Activated T-helper 2 cell treated with anti-CD3 and anti-CD28 coated beads, Interferon-gamma antibody, Interleukin-2, Interleukin-4, amounts not matched to agents 10 μg/mL and 5 μg/mL and 100 μg/mL, durations not matched to agents 14 hours and 24 hours and 36 hours (primary cell): ENCODE measurements at places on chromosomes 2 and 18. TPM values are rescaled to one million over a fixed set of nuclear protein-coding genes. Genes with fewer than 3 reads are reported as not detected.

DNA sequence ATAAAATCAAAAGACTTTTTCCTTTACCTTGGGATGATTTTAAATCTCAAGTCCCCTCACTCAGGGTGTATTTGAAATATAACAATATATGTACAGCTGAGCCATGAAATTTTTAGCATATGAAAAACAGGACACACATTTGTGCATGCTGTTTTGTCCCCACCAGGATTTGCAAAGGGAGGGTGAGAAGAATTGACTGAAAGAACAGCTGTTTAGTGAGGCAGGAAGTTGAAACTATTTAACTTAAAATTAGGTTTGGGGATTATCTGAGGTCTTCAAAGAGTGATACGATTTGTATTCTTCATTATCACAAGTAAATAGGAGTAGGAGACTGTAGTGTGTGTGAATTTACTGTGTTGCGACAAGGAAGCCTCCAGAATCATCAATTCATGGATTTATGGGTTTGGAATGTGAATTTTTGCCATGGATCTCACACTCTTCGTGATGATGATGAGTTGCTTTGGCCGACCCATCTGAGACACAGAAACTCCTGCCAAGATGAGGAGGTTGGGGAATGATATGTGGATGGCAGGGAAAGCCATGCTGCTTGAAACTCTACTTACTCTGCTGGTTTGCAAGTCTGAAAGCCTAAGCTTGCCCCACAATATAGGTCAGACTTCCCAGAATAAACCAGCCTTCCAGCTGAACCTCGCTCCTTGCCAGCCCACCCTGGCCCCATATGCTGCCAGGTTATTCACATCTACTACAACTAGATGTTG is 31.0 kb upstream of the SPATS2L start:
- no peak for DNase-seq

DNA sequence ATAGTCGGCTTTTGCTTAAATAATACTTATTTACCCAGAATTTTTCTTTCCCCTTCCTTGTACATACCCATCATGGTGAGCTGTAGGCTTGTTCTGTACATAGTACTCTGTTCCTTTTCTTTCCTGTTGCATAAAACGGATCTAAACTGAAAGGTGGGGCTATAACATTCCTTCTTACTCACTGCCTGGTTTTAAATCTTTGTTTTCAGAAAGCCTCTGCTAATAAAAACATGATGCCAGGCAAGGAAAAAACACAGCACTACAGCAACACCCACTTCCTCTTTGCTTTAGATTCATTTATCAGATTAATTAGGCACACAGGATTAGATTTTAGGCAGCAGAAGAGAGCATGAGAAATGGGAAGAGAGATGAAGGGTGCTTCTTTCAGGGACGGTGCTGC is 19.6 kb upstream of the STON1 start:
- no peak for DNase-seq

DNA sequence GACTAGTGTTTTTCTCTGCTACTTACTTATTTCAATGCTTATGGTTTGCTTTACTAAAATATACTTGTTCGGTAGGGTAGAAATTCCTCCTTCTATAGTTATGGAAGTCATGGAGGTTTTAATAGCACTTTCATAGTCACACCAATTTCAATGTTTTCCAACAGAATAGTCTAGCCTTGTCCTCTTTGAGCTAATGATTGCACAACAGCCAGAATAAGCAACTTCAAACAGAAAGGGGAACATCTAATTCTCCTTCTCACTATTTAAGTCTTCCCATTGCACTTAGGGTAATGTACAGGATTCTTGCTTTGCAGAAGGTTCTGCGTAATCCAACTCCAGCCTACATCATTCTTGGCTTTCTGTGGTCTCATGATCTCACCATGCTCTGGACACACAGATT is 287.7 kb upstream of the GCFC2 start:
- DNase-seq = no peak

GRCh38 chr2:240401781-240402551 is 33.5 kb upstream of the GPC1 start:
- DNase-seq = no peak

DNA sequence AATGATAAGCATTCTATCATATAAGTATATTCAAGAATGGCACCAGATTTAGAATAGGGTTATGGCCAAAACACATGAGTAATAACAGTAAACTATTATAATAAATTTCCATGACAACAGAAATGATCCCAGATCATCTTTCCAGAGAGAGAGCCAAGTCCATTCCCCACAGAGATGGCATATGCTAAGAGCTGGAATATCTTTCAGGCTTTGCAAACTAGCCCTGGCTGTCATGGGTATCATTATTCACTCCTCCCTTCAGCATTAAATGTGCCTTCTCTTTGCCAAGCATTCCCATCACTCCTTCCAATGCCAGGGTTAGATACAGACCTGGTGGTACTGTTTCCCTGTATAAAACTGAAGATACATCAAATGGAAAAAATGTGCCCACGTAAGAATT is 10.9 kb downstream of the FEZ2 start:
- DNase-seq = no peak

Gene CPS1
- 1.2 and 1.4 TPM in 2 replicates for total RNA-seq

Gene SULT1C3
- total RNA-seq = not detected in 2 replicates

Gene ATAD2B
- total RNA-seq = 24.2 and 24.8 TPM in 2 replicates
